ENCODE measurements at places on chromosomes 2 and 18. TPM values are rescaled to one million over a fixed set of nuclear protein-coding genes. Genes with fewer than 3 reads are reported as not detected.

- no peak for DNase-seq
Measured at GRCh38 chr2:17621781-17622180, 81.3 kb downstream of the VSNL1 start.

GRCh38 chr18:25167612-25168410 is 184.2 kb downstream of the ZNF521 start:
- no peak for DNase-seq

DNA sequence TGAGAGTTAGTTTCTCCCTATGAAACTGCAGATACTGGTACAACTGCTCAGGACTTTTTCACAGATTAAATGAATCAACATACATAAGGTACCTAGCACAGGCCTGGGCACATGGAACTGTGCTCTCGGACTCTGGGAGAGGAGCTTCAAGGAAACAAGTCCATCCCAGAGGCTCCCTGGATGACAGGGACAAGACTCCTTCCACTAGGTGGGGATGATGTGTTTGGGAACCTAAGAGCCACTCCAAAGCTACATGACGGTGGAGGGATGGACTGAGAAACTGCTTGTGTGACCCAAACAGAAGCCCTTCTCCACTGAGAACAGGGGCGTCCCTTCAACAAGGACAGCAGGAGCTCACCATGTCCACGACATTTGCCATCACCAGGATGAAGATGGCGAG is 37.1 kb downstream of the CENPO start:
- DNase-seq = no peak

DNA sequence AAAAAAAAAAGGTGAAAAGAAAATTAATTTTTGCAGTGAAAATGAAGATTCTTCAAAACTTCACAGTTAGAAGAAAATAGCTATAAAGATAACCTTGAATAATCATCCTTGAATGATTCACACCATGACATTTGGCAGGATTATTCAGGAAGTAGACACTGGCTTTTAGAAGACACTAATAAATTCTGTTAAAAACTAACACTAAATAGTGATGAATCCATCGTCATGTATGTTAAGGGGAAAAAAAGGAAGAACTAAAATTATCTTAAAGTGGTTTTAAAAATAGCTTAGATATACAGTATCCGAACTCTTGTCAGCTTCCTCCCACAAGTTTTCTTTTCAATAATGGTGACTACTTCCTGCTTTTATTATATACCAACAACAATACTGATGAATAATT is 10.2 kb downstream of the USP37 start:
- DNase-seq = no peak

- no peak for DNase-seq
Measured at GRCh38 chr2:26521913-26522180, 43.9 kb upstream of the OTOF start.

DNA sequence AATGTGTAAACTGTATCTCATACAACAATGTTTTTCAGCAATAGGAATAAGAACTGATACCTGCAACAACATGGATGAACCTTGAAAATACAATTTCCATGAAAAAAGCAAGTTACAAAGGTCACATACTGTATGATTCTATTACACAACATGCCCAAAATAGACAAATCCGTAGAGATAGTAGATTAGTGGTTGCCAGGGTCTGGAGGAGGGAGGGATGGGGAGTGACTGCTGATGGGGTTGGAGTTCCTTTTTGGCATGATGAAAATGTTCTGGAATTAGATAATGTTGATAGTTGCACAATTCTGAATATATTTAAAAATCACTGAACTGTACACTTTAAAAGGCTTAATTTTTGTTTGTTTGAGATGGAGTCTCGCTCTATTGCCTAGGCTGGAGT is 33.8 kb downstream of the UBXN4 start:
- no peak for DNase-seq

DNA sequence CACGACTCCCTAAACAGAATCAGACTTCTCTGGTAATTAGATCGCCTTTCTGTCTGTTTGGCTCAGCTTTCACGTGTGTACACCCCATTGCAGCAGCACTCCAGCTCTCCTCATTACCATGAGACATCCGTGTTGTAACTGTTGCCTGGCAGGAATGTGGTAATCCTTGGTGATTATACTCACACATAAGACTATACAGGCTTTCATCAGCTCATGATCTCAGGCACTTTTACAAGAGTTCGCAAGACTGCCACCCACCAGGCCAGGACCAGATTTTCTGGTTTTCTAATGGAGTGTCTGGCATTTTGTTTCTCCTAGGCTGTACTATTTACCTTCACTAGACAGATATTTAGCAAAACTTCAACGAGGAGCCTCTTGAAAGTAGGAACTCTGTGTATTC is 50.2 kb downstream of the ACVR1 start:
- DNase-seq = no peak

DNA sequence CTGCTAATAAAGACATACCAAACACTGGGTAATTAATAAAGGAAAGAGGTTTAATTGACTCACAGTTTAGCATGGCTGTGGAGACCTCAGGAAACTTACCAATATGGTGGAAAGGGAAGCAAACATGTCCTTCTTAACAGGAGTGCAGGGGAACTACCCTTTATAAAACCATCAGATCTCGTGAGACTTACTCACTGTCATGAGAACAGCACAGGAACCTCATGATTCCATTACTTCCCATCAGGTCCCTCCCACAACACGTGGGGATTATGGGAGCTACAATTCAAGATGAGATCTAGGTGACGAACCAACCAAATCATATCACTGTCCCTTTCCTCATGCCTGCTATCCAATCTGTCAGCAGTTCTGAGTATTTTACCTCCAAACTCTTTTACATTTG is 586.7 kb downstream of the TDRD15 start:
- DNase-seq = no peak

DNA sequence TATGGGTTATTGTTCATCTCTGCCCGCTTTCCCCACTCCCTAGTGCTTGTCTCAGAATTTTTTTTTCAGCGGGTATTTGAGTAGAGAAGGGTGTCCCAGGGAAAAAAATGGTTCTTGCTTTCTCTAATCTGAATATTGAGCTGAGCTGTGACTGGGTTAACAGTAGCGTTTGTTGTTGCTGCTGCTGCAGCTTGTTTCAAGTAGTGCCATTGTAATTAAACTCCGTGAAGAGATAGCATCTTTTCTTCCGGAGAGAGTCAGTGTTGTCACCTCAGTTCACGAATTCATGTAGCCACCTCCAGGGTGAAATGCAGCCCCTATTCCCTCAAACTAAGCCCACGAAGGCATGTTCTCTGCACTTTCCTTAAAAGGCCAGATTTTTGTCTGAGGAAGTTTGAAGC is 1.5 kb upstream of the AAK1 start:
- DNase-seq = no peak

DNA sequence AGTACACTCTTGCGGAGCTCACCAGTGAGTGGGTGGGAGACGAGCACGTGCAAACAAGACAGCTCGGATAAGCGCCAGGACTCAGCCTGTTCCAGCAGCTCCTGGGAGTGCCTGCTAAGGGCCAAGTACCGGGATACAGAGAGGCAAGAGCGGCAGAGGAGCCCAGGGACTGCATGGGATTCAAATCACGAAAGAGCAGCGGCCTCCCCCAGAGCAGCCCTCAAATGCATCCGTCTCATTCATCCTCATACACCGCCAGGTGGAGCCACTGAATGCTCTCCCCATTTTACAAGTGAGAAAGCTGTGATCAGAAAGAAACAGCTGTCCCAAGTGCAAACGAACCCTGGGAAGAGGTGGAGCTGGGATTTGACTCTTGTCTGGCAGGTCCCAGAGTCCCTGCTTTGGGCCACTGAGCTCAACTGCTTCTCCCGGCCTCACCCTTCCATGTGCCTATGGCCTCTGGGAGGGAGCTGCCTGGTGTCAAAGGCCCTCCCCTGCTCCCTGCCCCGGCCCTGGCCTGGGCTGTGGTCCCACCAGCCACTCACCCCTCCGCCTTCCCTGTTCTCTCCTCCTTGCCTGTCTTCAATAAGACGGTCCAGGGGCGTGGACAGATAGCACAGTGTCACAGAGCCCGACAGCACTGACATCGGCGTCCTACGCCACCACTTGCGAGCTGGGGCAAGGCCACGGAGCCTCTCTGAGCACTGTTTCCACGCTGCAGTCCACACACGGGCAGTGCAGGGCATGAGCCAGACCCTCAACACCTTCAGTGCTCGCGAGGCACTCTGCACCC is 72.8 kb upstream of the TAF1B start:
- peak; percentile 86 for DNase-seq

DNA sequence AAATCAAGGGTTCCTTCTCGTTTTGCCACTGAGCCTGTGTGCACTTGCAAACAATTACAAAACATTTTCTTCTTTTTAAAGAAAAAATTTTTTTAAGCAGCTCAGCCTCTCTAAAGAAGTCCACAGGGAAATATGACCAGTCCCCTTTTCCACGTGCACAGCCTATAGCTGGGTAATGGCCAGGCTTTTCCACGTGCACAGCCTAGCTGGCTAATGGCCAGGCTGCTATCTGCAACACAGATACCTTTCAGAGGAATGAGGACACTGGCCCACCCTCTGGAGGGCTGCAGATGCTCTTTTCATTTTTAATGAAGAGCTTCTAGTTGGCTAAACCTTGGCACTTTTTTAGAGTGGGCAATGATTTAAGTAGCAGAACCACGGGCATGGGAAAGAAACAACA is 46.3 kb downstream of the ASB18 start:
- no peak for DNase-seq

DNA sequence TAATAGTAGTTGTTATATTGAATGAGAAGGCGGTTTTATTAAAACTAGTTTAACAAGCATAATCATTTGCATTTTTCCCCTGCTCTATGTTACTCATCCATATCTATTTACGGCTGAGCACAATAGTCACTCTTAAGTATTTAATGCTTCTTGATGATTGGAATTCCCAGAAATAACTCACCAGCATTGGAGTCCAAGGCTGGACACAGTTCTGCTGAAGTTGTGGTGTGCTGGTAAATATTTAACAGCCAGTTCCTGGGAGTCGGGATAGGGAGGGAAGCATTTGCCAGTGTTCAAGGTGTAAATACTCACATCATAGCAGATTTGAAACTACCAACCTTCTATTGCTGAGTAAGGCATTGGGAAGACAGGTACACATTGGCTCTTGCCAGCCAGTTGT is 315.1 kb downstream of the MTX2 start:
- DNase-seq = no peak

DNA sequence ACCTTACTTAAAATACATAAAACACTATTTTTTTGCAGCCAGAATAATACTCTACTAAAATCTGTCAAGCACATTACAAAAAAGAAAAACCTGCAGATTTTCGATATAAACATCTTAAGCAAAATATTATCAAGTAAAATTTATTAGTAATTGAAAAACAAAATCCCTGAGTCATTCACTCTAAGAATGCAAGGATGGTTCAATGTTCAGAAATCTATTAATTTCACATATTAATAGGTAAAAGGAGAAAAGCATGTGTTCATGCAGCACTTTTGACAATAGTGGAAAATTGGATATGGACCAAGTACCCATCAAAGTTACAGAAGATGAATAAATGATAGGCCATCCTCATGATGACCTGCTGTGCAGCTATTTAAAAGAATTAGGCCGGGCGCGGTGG is 66.2 kb upstream of the OTOS start:
- no peak for DNase-seq

The GRP gene
- not detected for total RNA-seq

The DLX2 gene
- not detected for total RNA-seq

The ANO7 gene
- total RNA-seq = 83.5 TPM

The CSRNP3 gene
- total RNA-seq = 2.0 TPM

The GPR35 gene
- total RNA-seq = 76.8 TPM

The TMSB10 gene
- total RNA-seq = 1,605 TPM

The ALLC gene
- total RNA-seq = not detected

The KCNG3 gene
- 3.2 TPM for total RNA-seq

The FAM136A gene
- 51.7 TPM for total RNA-seq

The ANKAR gene
- 14.1 TPM for total RNA-seq

The MOGAT1 gene
- total RNA-seq = 0.38 TPM

Measured in mucosa of descending colon (tissue), 3 donors.